Activated T-helper 1 cell treated with Interleukin-2 at 50 U/mL for 16 hours (primary cell): ENCODE measurements at places on chromosomes 4 and X.
A peak's percentile ranks its signal among the peaks of the same experiment; 100 is the strongest.

DNA sequence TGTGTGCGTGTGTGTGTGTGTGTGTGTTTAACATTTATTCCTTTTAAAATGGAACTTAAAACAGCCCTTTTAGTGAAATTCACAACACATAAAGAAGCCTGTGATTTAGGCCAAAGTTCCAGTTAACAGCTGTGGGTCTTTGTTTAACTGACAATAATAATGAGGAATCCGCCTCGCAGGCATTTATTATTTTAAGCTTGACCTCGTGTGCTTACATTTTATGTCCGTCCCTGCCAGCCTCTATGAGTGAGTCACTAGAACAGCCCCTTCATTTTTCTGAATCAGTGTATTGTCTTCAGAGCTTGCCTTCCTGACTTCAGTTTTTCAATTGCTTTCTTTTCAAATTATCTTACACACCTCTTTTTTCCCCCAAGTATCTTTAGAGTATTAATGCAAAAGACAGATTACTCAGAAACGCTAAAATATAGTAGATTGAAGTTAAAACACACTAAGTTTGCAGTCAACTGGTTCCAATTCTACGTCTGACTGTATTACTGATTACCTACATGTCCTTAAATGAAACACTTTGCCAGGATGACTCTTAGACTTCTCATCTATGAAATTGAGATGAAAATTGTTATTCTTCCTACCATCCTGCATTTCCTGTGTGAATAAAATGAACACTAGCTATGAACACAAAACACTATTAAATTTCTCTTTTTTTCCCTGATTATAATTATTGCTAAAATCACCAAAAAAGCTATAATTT, 319.6 kb upstream of the HS3ST1 start:
- no peak for DNase-seq

- DNase-seq, result peak; percentile 24
These were observed at the start of gene ARHGAP4 for GRCh38 chrX:153925739-153926551. Gene ARHGAP4, minus strand, starts transcription at chrX:153926264. Its CDS starts 62 bp downstream, at chrX:153926202.

DNA sequence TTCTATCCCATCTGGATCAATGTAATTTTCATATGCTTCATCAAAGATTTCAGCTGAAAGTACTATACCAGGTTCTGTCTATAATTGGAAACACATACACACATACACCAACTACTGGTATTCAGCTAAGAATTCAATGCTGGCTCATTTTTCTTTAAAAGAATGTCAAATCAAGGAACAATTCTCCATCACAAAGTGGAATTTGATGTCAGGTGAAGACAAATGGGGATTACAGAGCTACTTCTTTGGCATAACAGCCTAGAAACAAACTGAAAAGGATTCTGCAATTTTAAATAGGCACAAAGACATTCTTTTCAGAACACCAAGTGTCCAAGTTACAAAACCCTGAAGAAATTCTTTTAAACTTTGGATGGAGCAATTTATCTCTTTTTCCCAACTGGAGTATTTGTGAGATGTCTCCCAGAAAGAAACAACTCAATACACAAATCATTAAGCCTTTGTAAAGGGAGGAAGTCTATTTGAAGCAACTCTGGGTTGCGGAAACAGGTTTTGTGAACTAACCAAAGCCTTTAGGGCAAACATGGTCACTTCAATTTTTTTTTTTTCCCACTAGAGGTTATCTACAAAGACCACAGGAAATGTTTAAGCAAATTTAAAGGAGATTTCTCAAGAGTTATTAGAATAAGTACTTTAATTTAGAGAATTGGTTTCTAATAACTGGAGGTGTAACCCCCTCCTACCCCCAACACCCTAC, 1.9 kb upstream of the FAM9C start:
- DNase-seq, result no peak

GRCh38 chrX:37420185-37420584, 71.0 kb downstream of the PRRG1 start:
- no peak for DNase-seq

DNA sequence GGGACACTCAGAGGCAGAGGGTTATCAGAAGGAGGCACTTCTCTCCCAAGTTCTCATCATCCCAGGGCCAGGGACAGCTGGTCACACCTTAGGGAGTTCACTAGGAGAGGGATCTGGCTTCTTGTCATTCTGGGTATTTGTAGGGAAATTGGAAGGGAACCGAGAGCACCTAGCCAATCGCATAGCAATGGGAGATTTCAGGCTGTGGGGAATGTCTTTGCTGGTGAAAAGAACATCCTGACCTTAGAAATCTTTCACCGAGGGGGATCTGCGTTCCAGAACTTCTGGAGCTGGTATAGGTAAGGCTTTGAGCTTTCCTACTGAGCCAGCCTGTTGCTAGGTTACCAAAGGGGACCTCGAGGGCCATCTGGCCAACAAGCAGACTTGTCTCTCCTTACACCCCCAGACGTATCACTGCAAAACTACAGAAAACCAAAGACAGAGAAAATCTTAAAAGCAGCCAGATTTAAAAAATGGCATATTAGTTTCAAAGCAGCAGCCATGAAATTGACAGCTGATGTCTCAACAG, 6.8 kb downstream of the HTT-AS start:
- no peak for DNase-seq

DNA sequence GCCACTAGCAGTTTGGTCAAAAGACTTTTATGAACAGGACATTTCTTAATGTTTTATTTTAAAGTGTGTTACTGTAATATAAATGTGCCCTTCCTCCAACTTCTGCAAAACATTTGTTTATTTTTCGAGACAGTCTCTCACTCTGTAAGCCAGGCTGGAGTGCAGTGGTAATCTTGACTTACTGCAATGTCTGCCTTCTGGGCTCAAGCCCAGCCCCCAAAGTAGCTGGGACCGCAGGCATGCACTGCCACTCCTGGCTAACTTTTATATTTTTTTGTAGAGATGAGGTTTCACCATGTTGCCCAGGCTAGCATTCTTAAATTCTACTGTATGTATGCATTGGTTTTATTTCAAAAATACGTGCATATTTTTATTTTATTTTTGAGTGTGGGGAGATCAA, 1201.9 kb downstream of the STIM2 start:
- no peak for DNase-seq

- DNase-seq, result no peak
These were observed at the start of gene CC2D2A for GRCh38 chr4:15469402-15470127. Gene CC2D2A, plus strand, starts transcription at chr4:15469882. Its CDS starts 6,051 bp downstream, at chr4:15475933.

GRCh38 chr4:140802591-140802990, 46.4 kb upstream of the TBC1D9 start:
- DNase-seq, result no peak

DNA sequence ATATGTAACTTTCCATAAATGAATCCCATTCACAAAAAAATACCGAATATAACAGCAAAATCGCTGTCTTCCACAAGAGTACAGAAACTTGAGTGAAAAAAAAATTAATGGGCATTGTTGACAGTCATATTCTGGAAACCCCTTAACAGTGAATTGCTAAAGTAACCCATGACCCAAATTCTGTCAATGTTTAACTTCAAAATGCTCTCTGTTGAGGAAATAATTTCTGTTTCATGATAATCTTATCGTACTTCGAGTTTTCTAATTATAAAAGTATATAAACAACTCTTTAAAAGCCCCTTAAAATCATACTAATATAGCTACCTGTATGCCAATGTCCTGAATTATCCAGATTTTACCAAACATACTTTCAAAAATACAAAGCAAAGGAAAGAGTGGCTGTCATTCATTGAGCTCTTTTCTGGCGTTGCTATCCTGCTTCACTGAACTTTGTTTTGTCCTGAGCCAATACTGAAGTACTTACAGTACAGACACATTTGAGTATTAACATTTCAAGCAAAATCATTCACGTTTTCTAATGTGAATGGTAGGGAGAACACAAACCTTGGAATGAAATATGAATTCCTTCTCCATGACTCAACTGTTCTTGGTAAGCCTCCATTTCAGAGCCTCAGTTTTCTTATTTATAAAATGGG, 2.4 kb downstream of the XAGE3 start:
- no peak for DNase-seq

- no peak for DNase-seq
These were observed 179.2 kb upstream of the HCCS start for GRCh38 chrX:10931976-10932375.

DNA sequence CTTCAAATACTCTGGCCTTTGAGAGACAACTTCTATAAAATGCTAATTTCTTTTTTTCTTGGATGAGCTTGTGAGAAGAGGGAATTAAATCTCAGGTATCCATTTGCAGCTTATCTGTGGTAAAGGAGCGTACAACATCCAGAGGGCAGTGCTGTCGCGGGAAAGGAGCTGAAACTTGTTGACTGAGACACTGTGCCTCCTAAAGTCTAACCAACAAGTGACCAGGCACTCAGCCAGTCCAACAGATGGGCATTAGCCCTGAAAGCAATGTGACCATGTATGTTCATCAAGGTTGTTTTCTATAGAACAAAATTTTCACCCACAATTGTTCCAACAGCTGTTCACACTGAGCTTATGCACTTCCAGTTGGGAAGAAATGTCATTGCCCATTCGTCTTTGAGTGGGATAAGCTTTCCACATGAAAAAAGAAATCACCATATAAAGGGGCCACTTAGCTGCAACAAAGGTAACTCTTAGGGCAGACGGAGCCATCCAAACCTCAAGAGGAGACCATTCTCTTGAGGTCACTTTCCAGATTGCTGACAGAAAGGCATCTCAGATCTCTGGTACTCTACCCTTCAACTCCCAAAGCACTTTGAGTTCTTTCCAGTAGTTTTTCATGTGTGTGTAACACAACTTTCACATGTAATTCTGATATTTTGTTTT, 244.8 kb upstream of the NEIL3 start:
- DNase-seq, result no peak

DNA sequence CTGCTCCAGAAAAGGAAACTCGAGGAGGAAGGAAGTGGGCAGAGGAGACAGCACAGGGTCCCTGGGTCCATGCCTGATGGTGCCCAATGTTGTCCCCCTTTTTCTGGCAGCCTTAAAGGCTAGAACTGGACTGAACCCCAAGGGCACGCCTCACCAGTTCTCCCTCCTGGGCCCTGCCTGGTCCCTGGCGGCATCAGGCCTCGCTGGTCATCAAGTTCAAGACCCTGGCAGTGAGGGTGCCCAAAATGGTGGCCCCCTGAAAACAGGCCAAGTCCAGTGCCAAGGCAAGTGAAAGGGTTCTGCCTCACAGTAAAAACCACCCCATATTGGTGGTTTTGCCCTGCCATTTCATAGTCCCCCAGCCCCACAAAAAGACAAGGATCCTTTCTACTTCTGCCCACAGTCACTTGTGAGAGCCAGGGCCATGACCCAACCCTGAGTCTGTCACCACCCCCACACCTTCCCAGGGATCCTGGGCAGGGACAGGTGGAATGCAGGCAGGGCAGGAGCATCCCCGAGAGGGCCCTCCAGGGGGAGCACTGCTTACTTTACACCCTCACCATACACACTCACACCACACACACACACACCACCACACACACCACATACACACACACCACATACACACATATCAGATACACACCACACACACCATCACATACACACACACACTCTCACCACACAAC, 107.6 kb downstream of the DCTD start:
- DNase-seq, result no peak

GRCh38 chr4:167581449-167581965, 347.2 kb upstream of the SPOCK3 start:
- DNase-seq, result no peak

DNA sequence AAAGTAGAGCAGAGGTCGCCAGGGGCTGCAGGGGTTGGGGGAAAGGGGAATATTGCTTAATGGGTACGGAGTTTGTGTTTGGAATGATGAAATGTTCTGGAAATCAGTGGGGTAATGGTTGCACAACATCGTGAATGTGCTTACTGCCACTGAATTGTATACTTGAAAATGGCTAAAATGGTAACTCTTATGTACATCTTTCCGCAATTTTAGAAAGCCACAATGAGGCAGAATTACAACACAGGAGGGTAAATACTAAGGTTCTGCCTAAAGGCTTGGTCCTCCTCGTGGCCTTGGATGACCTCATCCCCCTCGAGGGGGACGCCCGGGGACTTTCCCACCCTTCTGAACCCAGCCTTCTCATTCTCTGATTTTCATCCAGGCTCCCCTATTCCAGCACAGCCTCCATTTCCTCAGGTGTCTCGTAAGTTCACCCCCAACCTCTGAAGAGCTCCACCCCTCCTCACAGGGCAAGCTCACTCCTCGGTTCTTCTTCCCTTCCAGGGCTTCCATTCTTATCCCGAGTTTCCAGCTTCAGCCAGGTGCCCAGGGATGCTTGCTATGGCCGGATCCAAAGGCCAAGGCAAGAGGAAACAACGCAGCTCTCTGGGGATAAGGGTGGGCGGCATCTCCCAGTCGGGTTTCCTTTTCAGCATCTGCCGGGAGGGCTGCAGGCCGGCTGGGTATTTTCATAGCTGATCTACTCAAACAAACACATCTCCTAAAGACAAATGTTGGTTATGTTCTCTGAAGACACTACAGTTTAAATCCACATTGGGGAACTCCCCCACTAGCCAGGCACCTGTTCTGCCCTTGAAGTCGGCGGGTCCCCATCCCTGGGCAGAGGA, 71.3 kb upstream of the ACSL1 start:
- no peak for DNase-seq

- no peak for DNase-seq
These were observed 805.8 kb upstream of the DIAPH2 start for GRCh38 chrX:95878874-95879273.

DNA sequence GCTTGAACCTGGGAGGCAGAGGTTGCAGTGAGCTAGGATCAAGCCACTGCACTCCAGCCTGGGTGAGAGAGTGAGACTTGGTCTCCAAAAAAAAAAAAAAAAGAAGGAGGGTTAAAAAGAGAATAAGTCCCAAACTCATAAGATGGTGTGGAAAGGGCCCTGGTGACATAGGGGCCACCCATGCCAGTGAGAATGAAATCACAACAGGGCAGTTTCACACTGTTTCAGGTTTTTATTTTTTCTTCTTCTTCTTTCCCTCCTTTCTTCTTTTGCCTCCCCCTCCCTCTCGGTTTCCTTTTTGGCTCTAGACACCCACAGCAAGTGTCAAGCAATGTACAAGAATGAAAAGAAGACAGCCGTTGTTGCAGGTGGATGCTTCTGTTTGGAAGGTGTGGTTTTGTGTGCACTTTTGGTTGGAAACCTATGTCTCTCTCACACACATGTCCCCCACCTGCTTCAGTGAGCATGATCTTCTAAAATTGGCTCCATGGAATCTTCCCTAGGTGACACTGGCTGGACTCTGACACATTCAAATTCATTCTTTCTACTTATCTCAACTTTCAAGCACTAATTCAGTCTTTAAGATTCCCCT, 14.4 kb upstream of the TLR8 start:
- no peak for DNase-seq

DNA sequence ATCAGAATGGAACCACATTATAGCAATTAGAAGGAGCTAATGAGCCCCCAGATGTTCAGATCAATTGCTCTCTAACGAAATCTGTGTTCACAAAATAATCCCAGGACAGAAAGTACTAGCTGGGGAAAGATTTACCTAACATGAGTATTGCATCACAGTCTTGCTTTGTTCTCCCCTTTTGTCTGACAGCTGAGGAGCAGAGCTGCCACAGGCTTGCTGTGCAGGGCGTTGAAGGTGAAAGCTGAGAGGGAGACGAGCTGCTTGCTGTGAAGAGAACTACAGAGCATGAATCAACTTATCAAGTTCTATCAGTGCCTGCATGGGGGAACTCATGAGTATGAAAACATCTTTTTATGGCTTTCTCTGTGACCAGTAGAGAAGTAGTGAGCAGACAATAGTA, 441.2 kb downstream of the CENPC start:
- DNase-seq, result no peak
